ENCODE measurements at places on chromosomes 16 and 17.

- DNase-seq, result no peak
These were observed 55.1 kb downstream of the KSR1 start for GRCh38 chr17:27511168-27511883.

DNA sequence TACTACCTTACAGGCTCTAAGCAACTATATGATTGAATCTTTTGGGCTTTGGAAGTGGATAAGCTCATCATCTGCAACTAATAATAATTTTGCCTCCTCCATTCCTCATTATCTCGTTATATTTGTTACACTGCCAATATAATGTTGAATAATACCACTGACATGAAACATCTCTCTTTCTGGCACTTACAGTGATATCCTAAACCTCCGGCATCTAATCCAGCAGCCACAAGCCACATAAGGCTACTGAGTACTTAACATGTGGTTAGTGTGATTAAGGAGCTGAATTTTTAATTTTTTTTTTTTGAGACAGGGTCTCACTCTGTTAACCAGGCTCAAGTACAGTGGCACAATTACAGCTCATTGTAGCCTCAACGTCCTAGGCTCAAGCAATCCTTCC lies 9.6 kb downstream of the CDC42EP4 start:
- no peak for DNase-seq

GRCh38 chr16:53078765-53079485 lies 24.1 kb downstream of the CHD9 start:
- DNase-seq, result no peak

DNA sequence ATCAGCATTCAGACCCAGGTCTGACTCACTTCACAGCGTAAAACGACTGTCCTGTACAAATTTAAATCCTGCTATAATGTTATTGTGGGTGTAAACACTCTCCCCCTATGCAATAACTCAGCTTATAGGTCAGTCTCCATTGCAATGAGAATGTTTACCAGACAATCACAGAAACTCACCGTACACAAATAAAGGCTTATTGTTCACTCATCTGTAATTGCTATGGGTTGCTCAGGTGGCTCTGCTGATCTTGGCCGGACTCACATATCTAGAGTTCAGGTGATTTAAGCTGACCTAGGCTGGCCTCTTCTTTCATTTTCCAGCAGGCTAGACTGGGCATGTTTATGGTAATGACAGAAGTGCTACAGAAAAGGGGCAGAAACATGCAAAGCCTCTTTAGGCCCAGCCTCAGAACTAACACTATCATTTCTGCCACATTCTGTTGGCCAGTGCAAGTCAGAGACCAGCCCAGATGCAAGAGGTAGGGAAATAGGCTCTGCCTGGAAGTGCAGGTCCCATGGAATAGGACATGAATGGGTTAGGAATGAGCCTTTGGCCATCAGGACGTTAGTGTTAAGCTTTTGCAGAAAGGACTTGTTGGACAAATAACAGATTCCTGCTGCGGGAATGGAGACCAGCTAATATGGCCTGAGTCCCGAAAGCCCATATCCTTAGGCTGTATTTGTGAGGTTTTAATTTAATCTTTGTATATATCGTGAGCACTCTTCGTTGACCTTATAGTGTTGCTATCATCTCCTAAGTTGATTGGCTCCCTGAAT lies 44.0 kb downstream of the HLF start:
- DNase-seq, result no peak

GRCh38 chr16:3781421-3781820 lies 64.1 kb upstream of the TRAP1 start:
- DNase-seq, result no peak

GRCh38 chr16:3979518-3979917 lies 99.0 kb upstream of the CREBBP start:
- DNase-seq, result no peak

DNA sequence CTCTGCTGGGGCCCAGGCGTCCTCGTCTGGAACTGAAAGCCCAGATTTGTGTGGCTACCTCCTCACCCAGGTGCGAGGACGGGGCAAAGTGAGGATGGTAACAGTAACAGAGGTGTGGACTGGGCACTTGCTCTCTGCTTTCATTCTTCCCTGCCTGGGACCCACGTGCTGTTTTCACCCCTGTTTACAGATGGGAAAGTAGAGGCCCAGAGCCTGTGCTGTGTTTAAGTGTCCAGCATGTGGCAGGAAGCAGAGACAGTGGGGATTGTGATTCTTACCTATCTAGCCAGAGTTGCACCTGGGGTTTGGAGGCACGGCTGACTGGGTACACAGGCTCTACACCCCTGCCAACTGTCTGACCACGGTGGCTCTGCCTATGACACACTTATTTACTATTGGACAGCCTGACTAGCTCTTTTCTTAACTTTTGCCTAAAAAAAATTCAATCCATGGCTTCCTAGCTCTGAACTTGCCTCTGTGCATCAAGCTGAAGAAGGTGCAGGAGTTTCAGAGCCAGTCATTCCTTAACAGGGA lies 155.4 kb downstream of the CLEC16A start:
- DNase-seq, result no peak

GRCh38 chr16:17270683-17271109 lies 200.1 kb downstream of the XYLT1 start:
- no peak for DNase-seq

- no peak for DNase-seq
These were observed 195.1 kb downstream of the IRF8 start for GRCh38 chr16:86093801-86094750.

- DNase-seq, result no peak
These were observed 38.3 kb downstream of the CDK5R1 start for GRCh38 chr17:32525122-32525521.

Measured in stimulated activated CD8-positive, alpha-beta memory T cell treated with anti-CD3 and anti-CD28 coated beads, Interleukin-7, amount 100 ng/mL, for 24 hours (primary cell).